ENCODE measurements at places on chromosomes 3 and 15.

- DNase-seq, result no peak
Measured at GRCh38 chr3:108295421-108296175, 750 bp upstream of the HHLA2 start.

GRCh38 chr15:76678766-76679165, 226.4 kb downstream of the SCAPER start:
- no peak for DNase-seq

GRCh38 chr3:84881288-84881687, 77.5 kb upstream of the CADM2 start:
- no peak for DNase-seq

- no peak for DNase-seq
Measured at GRCh38 chr3:143302638-143303171, 183.1 kb downstream of the CHST2 start.

DNA sequence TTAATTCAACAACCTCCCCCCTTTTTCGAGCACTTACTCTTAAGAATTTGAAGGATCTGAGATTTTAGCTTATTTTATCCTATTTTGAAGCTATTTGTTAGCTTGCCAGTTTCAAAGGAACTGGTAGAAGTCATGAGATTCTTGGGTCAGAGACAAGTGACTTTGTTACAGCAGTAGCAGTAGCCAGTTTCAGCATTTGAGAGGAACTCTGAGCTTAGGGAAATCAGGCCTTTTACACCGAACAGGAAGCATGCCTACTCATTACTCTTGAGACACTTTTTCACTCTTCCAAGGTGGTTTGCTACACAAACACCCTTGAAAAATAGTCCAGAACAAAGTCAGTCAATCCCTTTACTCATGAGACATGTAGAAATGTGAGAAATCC, 24.5 kb upstream of the TM4SF1 start:
- DNase-seq, result no peak

GRCh38 chr15:86591994-86592735, 512.5 kb downstream of the AGBL1 start:
- DNase-seq, result no peak

- DNase-seq, result no peak
Measured at GRCh38 chr3:177465257-177465642, 268.0 kb upstream of the TBL1XR1 start.

DNA sequence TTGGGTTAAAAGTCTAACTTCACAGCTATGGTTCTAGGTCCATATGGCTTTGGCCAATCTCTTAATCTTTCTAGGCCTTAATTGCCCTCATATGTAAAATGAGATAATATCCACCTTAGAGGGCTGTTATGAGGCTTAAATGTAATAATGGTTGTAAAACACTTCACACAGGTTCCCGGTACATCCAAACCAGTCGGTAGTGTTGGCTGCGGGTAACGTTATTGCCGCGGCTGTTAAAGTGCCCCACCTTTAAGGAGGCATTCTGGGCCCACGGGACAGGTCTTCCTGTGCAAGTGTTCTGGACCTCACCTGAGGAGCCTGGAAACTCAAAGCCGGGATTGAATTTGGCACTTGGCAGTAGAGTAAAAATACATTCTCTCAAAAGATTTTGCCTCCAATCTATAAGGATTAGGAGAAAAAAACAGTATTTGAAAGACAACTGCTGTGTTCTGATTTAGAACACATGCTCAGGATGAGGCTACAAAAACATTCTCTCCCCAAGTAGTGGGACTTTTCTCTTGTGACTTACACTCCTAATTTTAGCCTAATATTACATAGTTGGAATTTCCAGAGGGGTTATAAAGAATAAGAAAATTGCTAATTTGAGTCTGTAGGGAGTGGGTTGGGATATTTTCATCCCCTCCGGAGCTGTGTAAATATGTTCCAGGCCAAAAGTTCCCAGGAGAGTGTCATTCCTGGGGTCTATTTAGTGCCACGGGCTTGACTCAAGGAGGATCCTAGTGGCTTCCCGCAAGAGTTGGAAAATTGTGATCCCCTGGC, 44.9 kb upstream of the TSEN2 start:
- DNase-seq, result no peak

- no peak for DNase-seq
Measured at GRCh38 chr15:44956388-44956787, at the start of gene TERB2. TERB2 (plus strand) TSS chr15:44956687; CDS start chr15:44956719, 32 bp downstream.

DNA sequence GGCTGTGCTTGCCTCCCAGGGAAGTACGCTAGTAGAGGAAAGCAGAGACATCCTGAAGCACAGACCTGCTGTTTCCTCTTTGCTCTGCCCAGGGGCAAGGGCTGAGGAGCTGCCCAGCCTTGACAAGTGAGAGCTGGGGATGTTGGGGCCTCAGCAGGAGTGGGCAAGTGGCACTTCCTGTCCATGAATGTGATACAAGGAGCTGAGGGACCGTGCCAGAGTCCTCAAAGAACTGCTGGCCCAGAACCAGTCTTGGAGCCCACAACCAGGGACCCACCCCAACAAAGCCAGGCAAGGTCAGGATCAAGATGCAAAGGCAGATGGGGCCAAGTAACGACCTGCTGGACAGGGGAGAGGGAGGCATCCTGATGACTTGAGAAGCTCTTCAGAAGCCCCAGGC, 70.3 kb downstream of the TRIM42 start:
- DNase-seq, result no peak

- DNase-seq, result no peak
Measured at GRCh38 chr15:35669021-35669420, 123.1 kb upstream of the DPH6 start.

GRCh38 chr3:194072691-194073279, 63.2 kb upstream of the HES1 start:
- DNase-seq, result no peak

DNA sequence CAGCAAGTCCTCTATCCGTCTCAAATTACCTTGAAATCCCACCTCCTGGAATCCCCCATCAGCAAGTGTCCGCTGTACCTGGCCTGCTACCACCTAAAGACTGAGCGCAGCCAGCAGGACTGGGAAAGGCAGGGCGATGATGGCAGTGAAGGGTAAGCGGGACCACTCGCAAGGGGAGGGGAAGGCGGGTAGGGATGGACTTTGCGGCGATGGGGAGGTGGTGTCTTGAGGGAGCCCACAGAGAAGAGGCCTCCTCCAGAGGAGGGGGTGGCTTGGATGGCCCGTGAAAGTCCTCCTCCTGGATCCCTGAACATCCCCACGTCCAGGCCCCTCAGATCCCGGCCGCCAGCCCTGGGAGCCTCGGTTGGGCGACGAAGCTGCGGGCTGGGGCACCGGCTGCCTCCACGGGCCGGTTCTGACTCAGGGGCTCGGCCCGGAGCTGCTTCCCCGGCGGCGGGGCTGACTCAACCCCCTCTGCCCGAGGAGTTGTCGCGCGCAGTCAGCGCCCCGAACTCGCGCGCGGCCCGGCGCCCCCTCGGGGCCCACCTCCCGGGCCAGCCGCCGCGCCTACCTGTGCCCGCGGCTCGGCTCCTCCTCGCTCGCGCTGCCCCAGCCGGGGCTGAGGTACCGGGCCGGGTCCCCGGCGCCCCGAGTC, 512 bp downstream of the LARP6 start:
- no peak for DNase-seq

- DNase-seq, result no peak
Measured at GRCh38 chr3:107294117-107294516, 83.1 kb upstream of the CCDC54 start.

DNA sequence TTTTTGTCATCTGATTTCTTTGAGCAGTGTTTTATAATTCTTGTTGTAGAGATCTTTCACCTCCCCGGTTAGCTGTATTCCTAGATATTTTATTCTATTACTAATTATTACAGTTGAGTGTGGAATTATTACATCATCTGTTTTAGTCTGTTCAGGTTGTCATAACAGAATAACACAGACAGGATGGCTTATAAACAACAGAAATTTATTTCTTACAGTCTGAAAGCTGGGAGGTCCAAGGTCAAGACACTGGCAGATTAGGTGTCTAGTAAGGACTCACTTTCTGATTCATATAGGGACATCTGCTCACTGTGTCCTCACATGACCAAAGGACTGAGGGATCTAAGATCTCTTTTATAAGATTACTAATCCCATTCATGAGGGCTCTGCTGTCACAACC, 121.3 kb upstream of the THBS1 start:
- no peak for DNase-seq
